ENCODE measurements at places on chromosomes 16 and 17.
A peak's percentile ranks its signal among the peaks of the same experiment; 100 is the strongest.

GRCh38 chr16:189604-190186 is 9.4 kb downstream of the HBQ1 start:
- DNase-seq = no peak

- no peak for DNase-seq
Observed at GRCh38 chr16:85601272-85601639, 11.9 kb upstream of the GSE1 start.

DNA sequence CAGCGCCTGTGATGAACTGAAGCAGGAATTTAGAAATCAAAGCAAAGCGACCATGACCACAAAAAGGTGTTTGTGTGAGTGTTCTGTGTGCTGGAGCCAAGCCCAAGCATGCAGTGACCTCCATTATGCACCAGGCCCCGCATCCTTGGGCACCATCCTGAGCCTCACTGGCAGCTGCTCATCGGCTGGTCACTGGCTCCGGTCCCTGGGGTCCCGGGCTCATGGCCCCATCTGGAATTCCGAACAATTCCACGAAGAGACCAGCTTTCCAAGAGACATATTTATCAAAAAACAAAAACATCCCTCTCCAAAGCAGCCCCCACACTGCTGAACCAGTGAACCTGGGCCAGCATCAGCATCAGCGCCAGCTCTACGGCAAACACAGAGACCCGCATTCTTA is 15.2 kb upstream of the ZNF469 start:
- DNase-seq = no peak

GRCh38 chr16:87436225-87437172 is 44.4 kb downstream of the MAP1LC3B start:
- DNase-seq = no peak

GRCh38 chr16:51154271-51155171 is 3.5 kb upstream of the SALL1 start:
- DNase-seq = no peak

DNA sequence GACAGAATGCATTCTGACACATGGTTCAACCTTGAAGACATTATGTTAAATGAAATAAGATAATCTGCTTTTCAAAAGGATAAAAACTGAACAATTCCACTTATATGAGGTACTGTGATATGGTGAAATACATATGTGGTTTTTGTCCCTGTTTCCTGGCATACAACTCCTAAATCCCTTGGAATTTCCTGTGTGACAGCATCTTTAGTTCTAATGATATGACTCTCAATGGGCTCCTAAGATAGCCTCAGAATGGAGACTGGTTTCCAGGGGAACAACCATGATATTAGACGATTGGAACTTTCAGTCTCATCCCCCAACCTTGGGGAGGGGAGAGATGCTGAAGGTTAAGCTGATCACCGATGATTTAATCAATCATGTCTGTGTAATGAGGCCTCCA is 37.7 kb upstream of the PHLPP2 start:
- no peak for DNase-seq

GRCh38 chr17:9195961-9196670 is 174.8 kb downstream of the NTN1 start:
- no peak for DNase-seq

DNA sequence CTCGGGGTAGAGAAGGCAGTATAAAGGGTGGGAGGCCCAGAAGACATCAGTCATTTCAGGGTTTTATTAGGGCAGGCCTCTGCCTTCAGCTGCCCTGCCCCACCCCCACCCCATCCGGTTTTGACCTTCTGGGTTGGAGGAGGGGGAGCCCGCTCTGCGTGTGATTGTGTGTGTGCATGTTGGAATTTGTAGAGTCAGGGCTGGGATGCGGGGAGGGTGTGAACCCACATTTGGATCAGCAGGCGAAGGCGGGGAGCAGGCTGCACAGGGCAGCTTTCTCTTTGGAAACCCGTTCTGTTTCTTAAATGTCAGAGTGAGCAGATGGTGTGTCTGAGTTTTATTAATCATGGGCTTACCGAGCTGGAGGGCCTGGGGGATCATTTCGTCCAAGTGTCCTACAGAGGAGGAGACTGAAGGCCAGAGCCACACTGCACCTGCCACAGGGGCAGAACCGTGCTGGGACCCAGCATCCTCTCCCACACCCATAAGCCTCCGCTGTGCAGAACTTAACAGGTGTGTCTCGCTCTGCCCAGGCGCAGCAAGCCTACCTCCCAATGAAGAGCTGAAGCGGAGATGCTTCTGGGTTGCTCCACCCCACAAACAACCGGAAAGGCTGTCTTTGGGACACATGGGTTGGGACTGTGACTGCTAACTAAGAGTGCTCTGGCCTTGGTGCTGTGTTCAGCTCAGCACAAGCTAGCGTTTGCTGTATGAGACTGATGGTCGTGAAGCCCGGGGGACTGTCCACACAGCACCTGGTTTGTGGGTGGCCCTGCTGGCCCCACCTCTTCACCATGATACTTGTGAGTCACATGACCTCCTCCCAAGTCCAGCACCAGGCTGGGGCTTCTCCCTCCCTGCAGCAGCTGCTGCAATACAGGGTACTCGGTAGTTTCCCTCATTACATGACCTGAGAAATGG is 70.9 kb upstream of the GSE1 start:
- DNase-seq = no peak

DNA sequence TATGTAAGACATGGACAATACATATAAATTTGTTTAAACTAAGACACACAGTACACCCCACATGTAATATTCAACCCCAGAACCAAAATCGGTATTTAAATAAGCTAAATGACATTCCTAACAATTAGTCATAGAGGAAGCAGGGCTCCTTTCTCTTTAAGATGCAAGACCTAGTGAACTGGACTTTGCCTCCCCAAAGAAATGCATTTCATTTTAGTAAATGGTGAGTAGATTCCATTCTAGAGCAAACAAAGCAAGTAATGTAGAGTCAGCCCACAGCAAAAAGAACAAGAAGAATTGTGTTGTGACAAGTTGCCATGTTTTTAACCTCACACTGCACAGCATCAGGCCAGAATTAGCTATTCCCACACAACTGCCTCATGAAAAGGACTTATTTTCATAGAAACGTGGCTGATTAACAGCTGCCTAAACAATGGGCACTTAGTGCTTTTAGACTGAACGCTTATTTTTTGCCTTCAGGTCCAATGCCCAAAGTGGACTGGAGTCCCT is 14.4 kb downstream of the DNAJC7 start:
- no peak for DNase-seq

DNA sequence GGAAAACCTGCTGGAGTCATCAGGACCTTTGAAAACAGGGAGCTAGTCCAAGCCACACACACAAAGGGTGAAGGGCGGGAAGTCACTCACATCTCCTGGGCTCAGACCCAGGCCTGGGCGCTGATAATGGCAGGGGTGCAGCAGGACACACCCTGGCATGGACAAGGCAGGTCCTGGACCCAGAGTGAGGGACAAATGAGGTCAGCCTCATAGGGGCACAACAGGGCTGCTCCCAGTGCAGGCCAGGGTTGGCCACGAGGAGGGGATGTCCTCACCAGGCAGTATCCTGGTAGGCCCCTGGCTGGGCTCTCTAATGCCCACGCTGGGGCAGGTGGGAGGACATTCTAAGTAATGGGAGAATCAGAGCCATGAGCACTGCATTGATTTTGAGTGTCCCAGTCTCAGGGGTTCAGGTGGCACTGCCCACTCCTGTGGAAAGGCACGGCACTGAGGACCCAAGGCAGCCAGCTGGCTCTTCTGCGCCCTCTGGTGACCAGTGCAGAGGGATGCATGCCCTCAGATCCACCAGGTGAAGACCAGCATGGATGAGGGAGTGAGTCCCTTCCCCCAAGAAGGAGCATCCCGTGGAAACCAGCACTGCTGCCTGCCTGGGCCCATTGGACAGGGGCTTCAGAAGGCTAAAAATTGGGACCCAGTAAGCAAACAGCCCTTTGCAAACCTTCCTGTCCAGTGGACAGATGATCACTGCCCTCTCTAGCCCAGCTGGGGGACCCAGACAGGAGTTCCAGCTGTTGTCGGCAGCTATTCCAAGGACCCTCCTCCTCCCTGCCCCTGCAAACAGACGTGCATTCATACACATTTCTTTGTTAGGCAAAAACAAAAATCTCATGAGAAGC is 23.4 kb upstream of the SREBF1 start:
- peak; percentile 38 for DNase-seq

DNA sequence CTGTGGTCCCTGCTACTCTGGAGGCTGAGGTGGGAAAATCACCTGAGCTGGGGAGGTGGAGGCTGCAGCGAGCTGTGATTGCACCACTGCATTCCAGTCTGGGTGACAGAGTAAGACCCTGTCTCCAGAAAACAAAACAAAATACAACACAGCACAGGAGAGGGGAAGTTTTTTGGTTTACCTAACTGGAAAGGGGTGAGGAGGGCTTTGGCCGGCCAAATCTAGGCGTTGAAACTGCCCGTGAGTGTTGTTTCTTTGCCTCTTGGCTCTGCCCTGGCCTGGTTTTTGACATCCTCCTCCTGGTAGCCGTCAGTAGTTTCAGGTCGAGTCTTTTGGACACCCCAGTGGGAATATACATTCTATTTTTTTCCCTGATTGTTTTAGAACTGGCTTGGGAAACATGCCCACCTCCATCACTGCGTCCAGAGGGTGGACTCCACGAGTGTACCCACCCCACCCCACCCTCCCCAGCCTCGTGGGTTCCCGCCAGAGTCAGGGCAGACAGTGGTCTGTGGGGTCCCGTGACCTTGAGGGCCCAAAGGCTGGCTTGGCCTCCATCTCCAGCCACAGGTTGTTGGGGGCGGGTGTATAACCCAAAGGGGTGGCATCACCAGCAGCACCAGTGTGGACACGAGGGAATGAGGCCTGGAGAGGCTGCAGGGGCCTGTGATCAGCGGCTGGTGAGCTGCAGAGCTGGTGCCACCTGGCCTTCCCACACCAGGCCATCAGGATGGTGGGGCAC is 42.7 kb downstream of the NT5M start:
- no peak for DNase-seq

DNA sequence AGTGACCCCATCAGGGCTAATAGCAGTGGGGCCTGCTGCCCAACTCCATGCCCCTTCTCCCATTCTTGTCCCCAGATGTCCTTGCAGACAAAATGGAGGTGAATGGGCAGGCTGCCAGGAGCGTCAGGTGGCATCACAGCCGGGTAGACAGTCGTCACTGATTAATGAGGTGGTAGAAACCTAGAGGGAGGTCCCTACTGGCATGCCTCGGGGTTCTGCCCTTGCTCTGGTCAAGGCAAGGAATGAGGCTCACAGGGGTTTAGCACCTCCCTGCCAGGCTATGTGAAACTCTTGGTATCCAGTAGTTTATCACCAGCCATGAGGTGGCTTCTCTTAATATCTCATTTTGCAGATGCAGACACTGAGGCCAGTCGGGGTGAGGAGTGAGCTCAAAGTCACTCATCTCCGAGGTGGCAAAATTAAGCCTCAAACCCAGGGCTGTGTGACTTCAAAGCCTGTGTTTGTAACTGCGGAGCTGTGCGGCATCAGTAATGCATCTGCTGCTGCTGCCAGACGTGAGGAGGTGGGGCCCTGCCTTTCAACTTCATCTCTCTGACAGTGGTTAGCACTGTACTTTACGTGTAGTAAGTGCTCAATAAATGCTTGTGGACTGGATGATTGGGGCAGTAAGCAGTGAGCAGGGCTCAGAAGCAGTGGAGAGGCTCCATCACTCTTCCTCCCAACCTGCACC is 21.3 kb downstream of the RAI1 start:
- no peak for DNase-seq

- DNase-seq = no peak
Observed at GRCh38 chr17:3993493-3994220, 29.4 kb upstream of the ATP2A3 start.

GRCh38 chr16:76729525-76729924 is 452.3 kb downstream of the CNTNAP4 start:
- no peak for DNase-seq

- DNase-seq = no peak
Observed at GRCh38 chr16:87608400-87608985, 6.2 kb downstream of the JPH3 start.

- DNase-seq = no peak
Observed at GRCh38 chr16:85330006-85330693, 217.9 kb upstream of the CIBAR2 start.

DNA sequence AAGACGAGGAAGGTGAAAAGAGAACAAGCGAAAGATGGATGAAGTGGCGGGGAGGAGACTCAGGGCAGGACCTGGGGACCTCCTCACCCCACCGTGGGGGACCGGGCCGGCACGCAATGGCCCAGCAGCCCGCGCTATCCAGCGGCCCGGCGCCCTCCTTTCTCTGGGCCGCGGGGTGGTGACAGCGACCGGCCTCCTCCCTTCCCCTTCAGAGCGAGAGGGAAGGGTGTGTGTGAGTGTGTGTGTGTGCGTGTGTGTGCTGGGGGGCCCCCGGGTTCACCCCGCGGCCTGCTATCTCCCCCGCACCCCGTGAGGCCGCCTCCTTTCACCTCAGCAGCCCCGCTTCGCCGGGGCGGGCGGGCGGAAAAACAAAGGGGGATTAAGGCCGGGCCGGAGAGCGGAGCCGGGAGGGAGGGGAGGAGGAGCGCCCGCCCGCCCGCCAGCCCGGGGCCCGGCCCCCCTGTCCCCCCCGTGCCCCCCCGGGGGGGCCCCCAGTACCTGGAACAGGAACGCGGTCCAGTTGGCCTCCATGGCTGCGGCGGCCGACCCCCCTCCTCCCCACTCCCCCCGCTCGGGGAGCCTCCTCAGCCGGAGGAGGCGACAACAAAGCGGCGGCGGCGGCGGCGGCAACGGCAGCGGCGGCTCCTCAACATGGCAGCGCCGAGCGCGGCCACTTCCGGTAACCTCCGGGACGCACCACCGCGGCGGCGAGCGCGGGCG is at the start of gene VEZF1:
Gene VEZF1, minus strand, starts transcription at position 674 of the 720 bp plus-strand sequence. Its CDS starts 143 bp downstream, at position 531.
- peak; percentile 72 for DNase-seq

DNA sequence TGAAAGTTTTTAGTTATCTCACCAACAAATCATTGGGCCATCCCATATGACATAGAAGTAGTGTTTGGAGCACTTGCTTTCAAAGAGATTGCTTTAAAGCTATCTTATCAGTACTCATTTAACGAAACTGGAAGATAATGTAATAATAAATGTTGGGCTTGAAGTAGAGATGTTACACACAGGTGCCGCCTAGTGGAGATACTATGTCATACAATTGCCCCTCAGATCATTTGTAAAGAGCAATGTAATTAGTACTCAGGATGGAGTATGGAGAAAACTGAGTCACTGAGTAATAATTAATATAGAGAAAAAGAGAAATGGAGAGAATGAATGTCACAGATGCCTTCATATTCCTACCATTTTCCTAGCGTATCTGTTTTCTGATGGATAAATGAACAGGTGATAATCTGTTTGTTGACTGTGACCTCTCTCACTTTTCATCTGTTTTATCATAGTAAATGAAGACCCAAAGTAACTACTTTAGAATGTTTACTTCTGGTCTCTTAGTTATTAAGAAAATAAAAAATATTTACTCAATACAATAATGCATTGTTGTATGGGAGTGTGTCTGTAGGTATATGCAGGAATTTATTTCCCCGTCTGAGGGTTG is 80.4 kb downstream of the EFCAB5 start:
- no peak for DNase-seq

- no peak for DNase-seq
Observed at GRCh38 chr17:68452724-68453290, 4.5 kb downstream of the WIPI1 start.

- no peak for DNase-seq
Observed at GRCh38 chr16:29646947-29647346, 16.1 kb upstream of the SPN start.

Measured in T-helper 22 cell (primary cell).